ENCODE measurements at places on chromosomes 5 and 9.

DNA sequence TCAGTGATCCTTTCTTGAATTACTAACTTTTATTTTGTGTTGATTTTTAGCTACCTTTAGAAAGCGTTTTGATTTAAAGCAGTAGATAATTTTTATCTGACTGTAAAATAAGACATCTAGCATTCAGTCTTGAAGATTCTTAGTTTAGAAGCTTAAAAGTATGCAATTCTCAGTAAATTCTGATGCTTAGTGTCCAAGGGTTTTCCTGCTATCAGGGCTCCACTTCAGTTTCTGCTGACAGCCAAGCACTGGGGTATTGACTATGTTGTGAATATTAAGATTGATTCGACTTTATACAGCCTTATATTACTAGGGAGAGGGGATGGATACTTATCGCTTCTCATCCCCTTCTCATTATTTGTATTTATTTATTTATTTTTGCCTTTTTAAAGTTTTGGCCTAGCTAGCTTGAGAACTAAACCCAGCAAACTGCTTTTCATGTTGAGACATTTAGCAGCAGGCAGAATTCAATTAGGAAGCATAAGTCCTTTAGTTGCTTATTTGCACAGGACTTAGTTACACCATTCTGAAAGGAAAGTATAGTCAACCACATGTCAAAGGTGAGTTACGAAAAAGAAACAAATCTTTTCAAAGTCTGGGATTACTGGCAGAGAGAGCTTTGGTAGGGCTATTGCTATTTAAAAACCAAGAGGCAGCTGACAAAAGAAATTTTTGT, 2.9 kb downstream of the PBX3 start:
- DNase-seq, result no peak

DNA sequence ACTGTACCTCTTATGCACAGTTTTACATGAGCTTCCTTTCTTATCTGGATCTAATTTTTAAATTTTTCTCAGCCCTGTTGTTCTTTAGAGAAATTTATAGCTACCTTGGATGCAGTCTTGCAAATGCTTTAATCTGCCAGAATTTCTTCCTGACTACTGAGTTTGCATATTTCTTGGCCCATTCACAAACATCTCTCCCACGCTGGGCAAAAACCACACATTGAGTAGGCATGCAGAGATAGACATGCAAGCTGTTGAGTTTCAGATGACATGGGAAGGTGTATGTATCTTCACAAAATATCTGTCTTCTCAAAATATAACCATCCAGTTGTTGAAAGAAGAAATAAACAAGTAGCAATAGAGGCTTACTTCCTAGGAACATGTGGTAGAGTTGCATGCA, 101.2 kb downstream of the PARP8 start:
- no peak for DNase-seq

DNA sequence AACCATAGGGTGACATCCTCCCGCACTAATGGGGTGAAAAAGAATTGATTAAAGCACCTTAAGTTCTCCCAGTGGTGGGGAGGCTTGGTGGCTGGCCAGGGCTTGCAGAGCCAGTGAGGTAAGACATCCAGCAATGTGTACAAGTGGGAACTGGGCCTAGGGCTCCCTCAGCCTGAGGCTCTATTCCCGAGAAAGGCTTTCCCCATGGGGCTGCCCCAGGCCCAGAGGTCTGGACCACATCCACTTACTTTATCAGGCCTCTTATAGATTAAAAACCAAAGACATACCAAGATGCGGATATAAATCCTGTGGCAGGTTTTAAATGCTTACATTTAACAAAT, 35.3 kb downstream of the C5orf15 start:
- no peak for DNase-seq

GRCh38 chr9:93254061-93254481, 70.1 kb downstream of the WNK2 start:
- no peak for DNase-seq

DNA sequence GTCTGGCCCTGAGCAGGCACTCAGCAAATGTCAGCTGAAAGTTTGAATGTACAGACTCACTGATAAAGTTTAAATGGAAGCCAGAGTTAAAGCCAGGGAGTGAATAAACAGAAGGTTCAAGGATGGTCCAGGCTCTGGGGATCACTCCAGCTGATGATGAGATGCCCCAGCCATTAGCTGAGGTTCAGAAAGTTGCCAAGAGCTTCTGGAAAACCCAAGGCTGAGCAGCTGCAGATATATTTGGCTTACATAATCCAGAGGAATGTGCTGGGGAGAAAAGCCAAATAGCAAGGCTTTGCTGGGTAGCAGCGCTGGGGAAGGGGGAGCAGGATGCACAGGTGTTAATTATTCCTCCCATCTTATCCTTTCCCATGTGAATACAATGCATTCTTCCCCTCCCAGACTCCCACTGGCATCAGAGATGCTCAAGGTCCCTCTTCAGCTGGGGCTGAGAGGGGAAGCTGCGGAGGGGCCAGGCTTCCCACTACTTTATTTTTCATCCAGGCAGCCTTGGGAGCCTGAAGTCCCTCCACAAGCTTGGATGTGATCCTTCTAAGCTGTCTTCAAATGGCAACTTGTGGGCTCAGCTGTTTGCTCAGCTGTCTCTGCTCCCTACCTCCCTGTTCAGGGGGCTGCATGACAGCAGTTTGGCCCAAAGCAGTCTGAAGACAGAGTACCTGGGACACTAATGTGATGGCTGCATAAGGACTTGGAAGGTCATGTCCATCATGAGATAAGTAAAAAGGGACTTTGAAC, 341.2 kb downstream of the TRIM32 start:
- DNase-seq, result no peak

DNA sequence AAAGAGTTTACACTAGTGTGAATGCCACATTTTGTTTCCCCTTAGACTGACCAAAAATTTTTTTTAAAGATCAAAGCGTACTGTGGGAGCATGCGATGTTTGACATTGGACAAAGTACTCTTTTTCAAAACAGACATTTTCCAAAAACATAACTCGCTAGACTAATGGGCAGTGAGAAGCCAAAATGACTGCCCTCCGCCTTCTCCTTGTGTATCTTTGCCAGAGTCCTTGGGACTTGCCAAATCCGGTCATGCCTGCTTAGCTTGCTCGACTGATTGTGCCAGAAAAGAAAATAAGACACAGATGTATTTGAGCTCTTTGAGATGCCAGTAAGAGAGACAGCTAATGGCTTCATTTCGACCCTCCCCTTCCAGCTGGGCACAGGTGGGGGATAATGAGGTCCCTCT, 157.5 kb downstream of the MAPKAP1 start:
- DNase-seq, result peak; percentile 65

DNA sequence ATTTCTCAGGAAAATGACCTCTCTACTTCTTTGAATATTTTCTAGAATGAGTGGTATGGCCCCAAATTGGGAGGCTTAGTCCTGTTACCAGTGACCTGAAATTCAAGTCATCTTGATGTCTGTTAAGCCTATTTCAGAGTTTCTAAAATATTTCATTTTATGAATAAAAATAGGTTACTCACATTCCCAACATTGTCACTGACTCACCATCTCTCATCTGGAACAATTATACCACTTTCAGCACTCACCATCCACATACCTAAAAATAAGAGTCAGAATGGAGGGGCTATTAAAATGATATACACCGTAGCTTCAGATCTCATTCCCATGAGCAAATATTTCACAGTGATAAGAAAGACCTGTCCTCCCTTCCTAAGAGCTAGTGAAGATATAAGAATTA, 71.8 kb downstream of the KIAA1958 start:
- peak; percentile 49 for DNase-seq

- no peak for DNase-seq
Observed at GRCh38 chr5:91388362-91388761, 5.2 kb upstream of the ARRDC3 start.

- DNase-seq, result peak; percentile 64
Observed at GRCh38 chr9:109192732-109193361, 25.8 kb upstream of the FRRS1L start.

DNA sequence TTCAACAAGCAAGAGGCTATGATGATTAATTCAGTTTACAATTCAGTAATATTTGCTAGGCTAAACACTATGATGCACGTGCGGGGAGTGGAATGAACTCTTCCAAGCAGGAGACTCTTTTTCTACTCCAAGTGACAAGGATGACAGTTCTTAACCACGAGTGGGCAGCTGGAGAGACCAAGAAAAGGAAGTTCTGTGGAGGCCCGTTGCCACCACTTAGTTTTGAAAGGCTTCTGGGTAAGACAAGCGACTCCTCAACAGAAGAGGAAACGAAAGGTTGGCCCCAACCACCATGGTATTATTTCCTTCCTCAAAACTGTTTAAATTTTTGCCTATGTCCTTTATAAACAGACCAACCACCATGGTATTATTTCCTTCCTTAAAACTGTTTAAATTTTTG, 2.8 kb downstream of the DCAF12 start:
- no peak for DNase-seq

DNA sequence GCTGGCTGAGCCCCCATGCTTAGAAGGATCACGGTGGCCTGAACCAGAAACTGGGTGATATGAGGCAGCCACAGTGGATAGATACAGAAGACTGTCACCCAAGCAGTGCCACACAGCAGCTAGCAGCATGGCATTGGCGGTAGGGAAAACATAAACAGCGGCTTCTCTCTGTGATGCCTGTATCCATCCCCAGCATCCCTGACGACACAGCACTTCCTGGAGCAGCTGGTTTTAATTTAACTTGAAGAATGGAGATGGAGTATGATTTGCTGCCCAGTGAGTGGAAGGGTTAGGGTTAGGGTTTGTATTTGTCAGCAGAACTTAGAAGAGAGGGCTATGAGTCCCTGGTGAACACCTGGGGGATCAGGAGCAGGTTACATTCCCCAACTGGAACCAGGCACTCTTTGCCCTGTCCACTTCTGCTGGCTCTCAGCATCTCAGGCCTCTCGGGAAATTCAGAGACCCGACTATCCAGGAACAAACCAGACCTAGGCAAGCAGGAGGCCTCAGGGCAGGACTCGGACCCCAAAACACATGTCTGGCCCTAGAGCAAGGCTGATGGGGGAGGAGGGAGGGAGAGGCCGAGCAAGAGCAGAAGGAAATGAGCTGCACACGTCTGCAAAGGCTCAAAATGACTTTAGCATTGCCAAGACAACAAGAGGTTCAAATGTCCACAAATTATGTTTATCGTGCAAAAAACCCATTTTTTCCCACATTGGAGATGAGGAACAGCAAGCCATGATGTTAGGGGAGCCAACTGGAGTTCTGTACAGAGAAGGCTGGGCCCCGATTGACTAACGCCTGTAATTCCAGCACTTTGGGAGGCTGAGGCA, 6.5 kb upstream of the GGTA1 start:
- DNase-seq, result no peak

DNA sequence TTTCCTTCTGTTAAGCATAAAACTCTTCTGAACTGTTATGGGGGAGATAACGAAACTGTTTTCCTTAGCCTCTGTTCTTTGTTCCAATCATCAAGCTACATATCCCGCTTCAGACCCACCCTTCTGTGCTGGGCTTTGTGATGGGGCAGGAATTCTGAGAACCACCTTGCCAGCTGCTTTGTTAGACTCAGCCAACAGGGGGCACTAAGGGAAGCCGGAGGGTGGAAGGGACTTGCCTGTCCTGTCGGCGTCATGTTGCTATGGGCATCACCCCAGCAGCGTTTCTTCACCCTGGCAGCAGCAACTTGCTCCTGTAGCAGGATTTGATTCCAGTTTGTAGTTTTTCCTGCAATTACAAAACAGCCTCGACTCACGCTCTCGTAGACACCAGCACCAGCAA, 169.1 kb downstream of the CAAP1 start:
- DNase-seq, result peak; percentile 72

DNA sequence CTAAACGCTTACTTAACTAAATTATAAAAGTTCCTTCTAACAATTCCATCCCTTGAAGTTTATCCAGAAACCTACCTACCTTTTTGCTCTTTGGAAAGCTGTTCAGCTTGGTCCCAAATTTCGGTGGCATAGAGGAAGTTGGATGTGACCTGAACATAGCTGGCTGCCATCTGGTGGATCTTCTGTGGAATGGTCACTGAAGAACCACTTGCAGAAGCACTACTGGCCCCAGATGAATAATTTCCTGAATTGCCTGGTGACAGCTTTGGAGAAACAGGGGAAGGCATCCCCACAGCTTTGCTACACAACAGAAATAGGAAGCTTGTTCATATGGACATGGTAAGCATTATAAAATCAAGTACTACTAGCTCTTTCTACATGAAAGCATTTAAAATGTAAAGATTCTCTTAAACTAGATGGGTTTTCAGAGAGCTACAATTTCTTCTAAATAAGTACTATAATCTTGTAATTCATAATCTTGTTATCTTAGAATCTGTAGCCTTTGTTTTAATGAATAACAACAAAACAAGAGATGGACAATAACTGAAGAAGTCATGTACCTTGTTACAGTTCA, 9.9 kb downstream of the LEAP2 start:
- DNase-seq, result peak; percentile 63

- peak; percentile 32 for DNase-seq
Observed at GRCh38 chr5:126450346-126450745, 27.1 kb downstream of the GRAMD2B start.

DNA sequence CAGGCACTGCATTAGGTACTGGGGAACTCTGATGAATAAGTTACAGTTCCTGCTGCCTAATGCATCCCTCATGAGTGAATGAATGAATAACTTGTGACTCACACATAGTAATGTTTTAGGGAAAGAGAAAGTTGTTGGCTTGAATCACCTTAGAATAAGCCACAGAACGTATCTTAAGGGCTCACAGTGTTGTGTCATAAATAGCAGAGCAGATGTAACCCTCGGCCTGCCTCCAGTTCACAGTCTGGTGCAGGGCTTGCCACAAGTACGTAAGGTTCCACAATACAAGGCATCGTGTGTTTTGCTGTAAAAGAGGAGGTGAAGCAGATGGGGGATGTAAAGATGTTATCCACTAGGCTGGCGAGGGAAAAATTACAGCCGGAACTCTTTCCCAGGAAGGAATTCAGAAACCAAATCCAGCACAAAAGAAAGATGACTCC, 218.7 kb downstream of the TRPM3 start:
- peak; percentile 92 for DNase-seq

DNA sequence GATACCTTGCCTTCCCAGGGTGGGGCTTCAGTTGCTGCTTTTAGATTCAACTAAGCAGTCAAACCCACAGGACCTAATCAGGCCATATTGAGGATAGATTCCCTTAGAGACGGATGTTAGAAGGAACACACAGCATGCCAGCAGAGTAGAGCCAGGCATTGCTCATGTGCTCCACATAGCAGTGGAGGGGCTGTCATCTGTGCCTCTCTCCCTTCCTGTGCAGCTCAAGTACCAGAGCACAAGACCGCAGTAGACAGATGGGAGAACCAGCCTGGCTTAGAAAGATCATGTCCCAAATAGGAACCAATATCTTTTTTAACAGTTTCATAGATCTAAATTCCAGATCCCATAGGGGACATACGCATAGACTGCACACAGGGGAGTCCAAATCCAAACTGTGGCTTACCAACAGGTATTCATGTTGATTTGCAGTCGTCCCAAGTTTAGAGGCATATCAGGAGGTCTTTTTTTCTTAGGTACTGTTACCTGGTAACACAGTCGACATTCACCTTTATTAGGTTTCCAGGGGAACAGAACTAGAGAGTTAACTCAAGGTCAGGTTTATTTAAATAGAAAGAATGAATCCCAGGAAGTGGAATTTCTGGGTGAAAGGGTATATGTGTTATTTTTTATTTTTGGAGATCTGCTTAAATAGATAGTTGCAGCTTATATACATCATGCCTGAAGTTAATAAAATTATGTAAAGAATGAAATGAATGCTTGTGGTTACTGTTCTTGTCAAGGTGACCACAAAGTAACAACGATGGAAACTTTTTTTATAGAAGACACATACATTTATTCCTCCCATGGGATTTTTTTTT, 43.5 kb upstream of the PCAT7 start:
- no peak for DNase-seq

- DNase-seq, result peak; percentile 7
Observed at GRCh38 chr5:38369692-38370091, 111.3 kb downstream of the EGFLAM start.

GRCh38 chr9:686321-686813, 155.1 kb upstream of the DMRT1 start:
- peak; percentile 75 for DNase-seq
